ENCODE measurements at places on chromosomes 12 and 14.

- no peak for DNase-seq
Observed at GRCh38 chr14:85437148-85437547, 92.8 kb upstream of the FLRT2 start.

DNA sequence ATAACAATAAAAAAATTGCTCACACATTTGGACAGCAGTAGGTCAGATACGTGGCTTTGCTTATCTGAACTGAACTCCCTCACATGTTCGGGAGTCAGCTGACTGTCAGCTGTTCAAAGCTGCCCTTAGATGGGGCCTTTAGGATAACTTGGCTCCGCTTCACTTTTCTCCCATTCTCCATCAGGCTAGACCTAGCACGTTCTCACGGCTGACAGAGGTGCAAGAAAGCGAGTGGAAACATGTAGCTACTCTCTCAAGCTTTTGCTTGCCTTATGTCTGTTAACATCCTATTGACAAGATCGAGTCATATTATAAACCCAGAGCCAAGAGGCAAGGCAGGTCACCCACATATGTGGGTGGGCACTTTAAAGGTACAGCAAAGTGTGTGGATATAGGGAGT, 112.0 kb upstream of the PDZRN4 start:
- DNase-seq = no peak

GRCh38 chr14:51823706-51824105, 36.7 kb upstream of the GNG2 start:
- no peak for DNase-seq

DNA sequence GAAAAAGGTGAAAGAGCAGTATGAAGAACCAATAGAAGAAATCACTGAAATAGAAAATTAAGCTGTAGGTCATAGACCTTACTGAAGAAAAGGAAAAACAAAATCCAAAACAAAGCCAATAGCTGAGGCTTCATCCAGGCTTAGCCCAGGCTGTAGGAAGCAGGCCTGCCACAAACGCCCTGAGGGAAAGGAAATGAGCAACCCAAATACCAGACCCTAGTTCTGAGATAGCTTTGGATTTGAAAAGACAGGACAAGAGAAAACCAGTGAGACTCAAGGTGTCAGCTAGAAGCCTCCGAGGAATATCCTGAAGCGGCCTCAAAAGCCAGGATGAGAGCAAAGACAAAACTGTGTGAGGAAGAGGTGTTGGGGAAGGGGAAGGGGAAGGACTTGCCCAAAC, 79.2 kb downstream of the FERMT2 start:
- no peak for DNase-seq

DNA sequence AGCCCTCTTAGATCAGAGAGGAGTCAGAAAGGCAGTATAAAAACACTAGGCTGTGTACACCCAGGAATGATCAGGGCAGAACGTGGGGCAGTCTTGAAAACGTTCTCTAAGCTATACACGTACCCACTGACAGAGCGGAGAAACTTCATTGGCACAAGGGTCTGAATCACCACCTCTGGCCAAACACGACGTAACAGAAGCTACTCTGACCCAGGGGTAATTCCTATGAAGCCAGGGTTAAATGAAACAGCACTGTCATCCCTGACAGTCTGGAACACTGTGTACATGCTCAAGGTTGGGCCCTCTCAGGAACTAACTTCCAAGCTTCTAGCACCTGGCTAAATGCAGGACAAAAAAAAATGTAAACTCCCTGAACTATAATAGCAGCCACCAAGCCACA, 38.4 kb downstream of the PARP11 start:
- DNase-seq = no peak

DNA sequence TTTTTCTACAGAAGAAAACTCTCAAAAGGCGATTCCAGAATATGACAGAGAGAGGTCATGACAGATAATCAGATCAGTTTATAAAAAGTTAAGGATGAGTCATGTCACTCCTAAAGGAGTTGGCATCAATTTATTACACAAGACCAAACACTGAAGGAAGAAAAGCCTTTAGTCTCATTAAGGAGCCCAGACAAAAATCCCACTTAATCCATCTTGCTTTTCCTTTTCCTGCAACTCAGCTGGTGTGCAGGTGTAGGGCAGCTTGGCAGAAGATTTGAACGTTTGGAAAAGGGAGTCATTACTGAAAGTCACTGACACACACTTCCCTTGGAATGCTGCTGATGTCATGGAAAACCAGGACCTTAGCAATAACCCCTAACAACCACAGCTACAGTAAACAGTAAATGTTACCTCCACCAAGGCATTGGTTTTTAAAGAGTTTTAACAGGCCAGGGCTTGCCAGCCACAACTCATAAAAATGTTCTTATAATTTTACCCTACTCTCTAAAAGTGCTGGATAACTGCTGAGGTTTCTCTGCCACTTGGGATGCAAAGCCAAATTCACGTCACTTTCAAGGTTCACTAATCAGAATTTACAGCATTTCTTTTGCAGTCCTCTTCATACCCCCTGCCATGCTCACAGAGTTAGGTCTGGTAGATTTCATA, 320.6 kb downstream of the RAD51B start:
- DNase-seq = no peak

GRCh38 chr12:76568130-76568529, 8.6 kb upstream of the OSBPL8 start:
- no peak for DNase-seq

DNA sequence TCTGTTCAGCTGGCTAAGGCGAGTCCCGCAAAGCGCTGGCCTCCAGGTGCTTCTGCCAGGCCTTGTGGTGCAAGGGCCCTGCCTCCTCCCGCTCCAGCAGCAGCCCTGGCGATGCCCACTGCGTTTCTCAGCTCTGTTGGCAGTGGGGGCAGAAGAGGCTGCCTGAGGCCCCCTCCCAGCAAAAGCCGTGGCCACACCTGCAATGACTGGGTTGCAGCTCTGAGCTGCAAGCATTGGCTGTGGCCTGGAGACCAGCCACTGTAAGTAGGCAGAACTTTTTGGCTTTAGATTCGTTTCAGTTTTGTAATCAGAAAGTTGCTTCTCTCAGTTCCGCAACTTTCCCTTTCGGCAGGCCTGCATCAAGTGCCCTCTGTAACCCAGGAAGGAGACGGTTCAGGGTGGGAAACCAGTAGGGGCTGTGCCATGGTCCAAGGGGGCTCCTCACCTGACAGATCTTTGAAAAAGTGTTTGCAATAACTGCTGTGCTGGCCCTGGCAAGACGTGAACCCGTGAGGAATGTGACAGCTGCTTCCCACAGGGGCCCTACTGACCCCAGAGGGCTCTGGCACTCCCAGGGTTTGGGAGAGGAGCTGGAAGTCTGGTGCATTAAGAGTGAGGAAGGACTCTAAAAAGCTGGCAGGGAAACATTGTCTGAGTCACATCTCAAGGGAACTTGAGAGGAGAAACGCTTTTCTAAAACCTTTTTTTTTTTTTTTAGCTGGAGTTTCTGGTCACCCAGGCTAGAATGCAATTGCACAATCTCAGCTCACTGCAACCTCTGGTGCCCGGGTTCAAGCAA, 54.5 kb upstream of the MAX start:
- no peak for DNase-seq

GRCh38 chr12:51695241-51696010, 104.4 kb downstream of the SCN8A start:
- no peak for DNase-seq

DNA sequence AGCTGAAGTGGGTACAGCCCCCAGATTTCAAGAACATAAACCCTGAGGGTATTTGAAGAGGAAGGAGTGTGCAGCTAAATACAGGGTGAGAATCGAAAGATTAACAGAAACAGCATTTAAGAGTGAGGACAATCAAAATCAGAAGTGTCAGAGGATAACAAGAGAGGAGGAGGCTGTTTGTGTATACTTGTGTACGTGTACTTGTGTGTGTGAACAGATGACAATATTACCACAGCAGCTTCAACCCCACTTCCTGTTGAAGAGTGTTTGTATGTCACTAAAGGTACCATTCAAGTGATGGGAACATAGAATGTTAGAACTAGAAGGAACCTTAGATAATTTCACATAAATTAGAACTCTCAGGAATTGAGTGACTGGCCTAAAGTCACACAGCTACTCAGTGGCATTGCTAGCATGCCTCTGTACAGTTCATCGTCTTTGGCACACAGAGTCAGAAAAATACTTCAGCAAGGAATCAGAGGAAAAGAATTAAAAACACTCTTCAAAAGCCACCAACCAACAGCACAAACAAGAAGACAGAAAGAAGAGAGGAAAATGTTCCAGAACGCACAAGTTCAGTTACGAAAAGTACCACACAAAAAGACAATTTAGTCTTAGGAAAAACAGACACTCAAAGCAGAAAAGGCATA, 164.3 kb upstream of the BCL2L14 start:
- no peak for DNase-seq

DNA sequence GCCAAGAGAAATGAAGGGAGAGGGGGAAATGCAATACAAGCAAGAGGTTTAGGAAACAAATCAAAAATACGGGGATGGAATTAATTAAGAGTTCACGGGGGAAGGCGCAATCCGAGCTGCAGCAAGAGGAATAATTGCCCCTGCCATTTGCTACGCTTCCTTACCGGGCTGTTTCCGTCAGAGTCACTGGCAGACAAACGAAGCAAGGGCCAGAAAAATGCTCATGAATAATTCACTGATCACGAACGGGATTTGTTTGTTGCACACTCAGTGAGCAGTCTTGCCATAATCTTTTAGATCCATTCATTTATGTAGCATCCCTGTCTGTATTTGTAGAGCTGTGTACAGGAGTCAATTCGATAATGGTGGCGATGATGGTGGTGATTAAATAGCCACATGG, 39.0 kb downstream of the PLXNC1 start:
- no peak for DNase-seq

- no peak for DNase-seq
Observed at GRCh38 chr12:82675246-82675645, 11.5 kb upstream of the TMTC2 start.

- DNase-seq = no peak
Observed at GRCh38 chr12:27534060-27534764, 10.2 kb downstream of the PPFIBP1 start.

DNA sequence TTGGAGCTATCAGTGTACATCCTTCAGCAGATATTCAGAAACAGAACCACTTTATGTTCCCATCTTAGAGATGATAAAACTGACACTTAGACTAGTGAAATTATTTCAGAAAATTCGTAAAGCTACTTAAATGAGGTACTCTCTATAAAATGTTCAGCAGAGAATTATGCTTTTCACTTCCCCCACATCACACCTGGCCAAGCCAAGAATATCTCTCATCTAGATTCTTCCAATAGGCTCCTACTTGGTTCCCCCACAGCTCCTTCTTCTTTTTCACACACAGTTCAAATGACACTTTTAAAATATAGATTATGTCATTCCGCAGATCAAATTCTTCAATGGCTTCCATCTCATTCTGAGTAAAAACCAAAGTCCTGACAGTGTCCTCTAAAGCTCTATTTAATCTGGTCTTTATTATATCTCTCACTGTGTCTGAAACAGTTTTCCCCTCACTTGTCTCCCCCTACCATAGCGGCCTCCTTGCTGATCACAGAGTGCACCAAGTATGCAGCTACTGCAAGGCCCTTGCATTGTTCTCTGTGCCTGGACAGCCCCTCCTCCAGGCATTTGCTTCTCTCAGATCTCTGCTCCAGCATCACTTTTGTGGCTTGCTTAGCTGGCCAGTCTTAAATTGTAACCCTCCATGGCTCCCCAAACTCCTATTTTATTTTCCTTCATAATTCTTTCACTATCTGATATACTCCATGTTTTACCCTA, 736.8 kb upstream of the USP15 start:
- no peak for DNase-seq

GRCh38 chr14:101877766-101878165, 86.6 kb upstream of the DYNC1H1 start:
- DNase-seq = no peak

DNA sequence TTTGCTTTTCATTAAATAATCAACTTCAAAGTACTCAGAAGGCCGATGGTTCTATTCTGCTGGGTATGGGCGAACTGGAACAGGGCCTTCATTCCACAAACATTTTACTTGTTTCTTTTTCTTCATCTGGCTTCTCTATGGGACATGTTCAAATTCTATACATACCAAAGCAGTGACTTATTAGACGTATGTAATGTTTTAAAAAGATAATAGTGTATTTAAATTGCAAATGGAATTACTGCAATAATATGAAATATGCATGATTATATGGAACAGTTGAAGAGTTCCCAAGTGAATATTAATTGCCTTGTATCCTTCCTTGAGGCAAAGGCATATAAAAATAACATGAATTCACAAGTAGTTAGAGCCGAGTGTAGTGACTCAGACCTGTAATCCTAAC, 75.5 kb downstream of the FAR2 start:
- DNase-seq = no peak

DNA sequence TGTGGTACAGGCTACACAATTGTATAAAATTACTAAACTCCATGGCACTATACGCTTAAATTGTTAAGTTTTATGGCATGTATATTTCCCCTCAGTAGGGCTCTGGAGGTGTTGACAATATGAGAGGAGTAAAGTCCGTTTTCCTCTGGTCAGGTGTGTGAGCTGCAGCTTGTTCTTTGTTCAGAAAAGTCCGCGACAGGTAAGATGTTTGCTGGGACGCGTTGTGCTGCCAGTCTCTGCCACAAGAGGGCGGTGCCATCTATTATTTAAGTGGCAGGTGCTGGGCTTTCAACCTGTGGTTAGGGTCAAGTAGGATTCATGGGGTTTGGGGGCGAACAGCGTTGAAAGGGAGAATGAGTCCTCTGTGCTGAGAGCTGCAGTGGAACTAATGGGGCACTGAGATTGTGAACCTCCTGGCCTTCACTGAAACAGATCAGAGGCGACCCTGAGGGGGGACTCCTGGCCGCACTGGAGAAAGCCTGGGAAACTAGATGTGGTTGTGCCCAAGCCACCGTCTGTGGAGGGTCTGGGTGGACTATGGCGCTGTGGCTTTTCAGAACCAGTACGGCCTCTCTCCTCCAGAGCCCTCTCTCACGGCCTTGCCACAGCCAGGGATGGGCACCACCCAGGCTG, 179.0 kb downstream of the SLC15A4 start:
- DNase-seq = peak; percentile 7

- no peak for DNase-seq
Observed at GRCh38 chr14:82385048-82385447, 851.4 kb upstream of the SEL1L start.

DNA sequence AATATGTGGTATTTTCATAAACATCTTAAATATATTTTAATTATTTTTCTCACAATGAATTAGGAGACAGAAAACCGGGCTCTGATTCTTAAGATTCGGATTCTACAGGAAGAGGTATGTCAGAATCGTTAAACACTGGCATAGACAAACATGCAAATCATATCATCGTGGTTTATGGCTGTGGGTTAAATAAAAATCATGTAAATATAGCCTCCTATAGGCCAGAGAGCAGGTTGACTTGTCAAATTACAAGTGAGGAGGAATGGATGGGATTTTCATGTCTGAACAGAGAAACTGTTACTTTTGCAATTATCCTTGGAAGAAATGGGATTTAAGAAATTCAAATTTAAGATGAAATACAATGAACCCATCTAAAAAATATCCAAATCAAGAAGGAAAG, 74.9 kb upstream of the BCAT1 start:
- DNase-seq = no peak

- no peak for DNase-seq
Observed at GRCh38 chr14:44149597-44149996, 357.5 kb downstream of the FSCB start.

- no peak for DNase-seq
Observed at GRCh38 chr14:64217308-64217707, 76.9 kb downstream of the ESR2 start.
